ENCODE measurements at places on chromosomes 4 and X. TPM values are rescaled to one million over a fixed set of nuclear protein-coding genes. Genes with fewer than 3 reads are reported as not detected.

- no peaks in the 10 kb centered on the region for H3K27me3 ChIP-seq
- H3K27ac ChIP-seq: no peak overlapping the region
- H3K4me3 ChIP-seq: no peak overlapping the region
- peak; percentile 3 for DNase-seq
- no peaks in the 10 kb centered on the region for H3K36me3 ChIP-seq
- H3K4me1 ChIP-seq: no peaks in the 10 kb centered on the region
Observed at GRCh38 chr4:165345666-165346417, 18.4 kb downstream of the MSMO1 start.

CXCL5 gene
- 0.55 TPM for total RNA-seq

DNA sequence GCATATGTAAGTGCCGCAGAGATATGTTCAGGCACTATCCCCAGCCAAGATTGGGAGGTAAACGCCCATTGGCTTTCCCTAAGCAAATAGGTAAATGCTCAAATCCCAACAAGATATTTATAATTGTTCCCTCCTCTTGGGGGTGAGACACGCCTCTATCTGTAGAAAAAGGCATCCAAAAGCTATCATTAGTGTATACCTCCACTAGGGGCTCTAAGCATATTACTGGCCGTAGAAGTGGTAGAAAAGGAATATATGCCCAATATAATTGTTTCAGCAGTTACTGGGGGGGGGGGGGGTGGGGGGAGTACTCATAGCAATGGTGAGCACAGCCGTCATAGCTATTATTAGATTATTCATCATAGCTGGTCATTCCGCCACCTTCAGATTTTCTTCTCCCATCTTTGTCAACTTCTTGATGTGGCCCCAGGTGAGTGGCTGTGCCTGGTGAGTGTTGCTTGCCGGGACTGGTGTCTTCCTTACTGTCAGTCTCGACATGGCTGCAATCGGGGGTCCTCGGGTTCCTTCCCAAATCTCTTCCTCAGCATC is 53.3 kb upstream of the WDR1 start:
- no peaks in the 10 kb centered on the region for H3K36me3 ChIP-seq
- no peak overlapping the region for H3K4me3 ChIP-seq
- H3K27ac ChIP-seq: no peak overlapping the region
- peaks cover 11% of the 10 kb centered on the region for H3K27me3 ChIP-seq
- DNase-seq: no peak
- H3K4me1 ChIP-seq: no peaks in the 10 kb centered on the region

DNA sequence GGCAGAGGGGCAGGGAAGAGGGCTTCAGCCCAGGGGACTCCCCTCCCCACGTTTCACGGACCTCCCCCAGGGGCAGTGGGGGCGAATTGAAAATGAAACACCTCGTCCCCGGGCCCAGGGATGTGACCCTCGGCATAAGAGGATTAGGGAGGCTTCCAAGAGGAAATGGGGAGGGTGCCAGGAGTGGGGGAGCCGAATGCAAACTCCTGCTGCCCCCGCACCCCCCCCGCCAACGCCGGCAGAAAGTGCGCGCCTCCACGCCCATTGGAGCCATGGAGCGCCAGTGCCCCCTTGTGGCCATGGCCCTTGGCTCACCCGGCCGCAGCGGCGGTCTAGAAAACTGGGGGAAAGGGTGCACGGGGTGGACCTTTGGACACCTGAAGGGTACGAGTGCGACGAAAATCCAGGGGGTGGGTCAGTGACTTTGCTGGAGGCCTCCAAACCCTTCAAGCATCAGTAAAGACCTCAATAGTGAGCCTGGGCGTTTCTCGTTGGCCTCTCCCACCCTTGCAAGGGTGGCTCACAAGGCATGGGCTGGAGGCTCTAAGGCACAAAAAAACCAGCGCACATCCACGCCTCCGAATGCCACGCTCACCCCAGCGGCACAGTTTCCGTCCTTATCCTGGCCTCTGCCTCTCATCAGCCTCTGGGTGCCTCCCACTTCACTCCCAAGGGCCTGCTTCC is 120.8 kb upstream of the PJA1 start:
- no peak overlapping the region for H3K27ac ChIP-seq
- no peaks in the 10 kb centered on the region for H3K36me3 ChIP-seq
- H3K27me3 ChIP-seq: no peaks in the 10 kb centered on the region

DNA sequence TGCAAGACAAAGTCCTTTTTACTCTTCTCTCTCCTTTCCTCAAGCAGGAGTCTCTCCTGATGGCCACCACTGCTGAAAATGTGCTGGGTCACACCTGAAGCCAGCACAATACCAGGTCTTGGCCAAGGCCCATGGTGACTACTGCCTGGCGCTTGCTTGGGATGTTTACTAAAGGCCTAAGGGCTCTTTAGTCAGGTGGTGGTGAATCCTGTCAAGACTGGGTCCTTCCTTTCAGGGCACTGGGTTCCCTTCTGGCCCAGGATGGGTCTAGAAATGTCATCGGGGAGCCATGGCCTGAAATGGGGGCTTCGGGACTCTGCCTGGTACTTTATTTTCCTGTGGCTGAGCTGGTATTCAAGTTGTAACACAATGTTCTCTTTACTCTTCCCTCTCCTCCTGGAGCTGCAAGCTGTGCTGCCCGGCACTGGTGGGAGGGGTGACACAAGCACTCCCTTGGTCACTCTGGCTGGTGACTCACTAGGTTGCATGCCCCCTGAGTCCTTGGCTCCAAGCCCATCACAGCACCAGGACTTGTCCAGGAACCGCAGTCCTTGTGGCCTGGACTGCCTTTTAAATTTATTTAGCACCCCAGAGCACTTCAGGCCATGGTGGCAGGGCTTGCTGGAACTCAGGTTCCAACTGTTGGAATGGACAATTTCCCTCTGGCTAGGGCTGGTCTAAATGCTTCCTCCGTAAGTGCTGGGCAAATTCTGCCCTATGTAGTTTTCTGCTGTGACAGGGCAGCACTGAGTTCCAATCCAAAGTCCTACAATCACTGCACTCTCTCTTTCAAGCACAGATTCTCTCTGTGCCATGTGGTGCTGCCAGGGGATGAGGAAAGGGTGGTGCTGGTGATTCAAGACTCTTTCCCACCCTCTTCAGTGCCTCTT is 11.3 kb downstream of the ARL13A start:
- H3K27ac ChIP-seq: peak overlapping the region; percentile 100
- 0 out of 2 replicates have a peak overlapping the region, but pooled peaks have one; percentile 12 for H3K4me3 ChIP-seq
- peaks cover 44% of the 10 kb centered on the region for H3K4me1 ChIP-seq
- H3K36me3 ChIP-seq: no peaks in the 10 kb centered on the region

TGIF2LX gene
- not detected for total RNA-seq

Data from PC-3 (cell line).